ENCODE measurements at places on chromosomes 12 and 14.

- DNase-seq = no peak
Observed at GRCh38 chr12:109775172-109775881, 57.9 kb downstream of the TRPV4 start.

DNA sequence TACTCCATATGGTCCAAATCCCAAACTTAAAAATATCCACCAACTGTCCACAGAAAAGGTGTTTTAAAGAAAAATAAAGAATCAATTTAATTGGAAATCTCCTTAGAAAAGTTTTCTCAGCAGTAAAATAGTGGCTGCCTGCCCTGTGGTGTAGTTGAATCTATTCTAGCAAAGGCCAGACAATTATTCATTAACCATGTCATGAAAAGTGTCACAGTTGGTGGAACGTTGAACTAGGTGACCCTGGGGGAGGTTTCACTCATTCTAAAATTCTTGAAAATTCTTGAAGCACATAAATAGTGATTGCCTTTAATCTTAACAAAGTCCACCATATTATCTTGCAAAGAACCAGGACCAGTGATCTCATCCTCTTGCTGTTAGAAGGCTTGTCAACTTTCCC is 78.4 kb upstream of the GZMB start:
- no peak for DNase-seq

GRCh38 chr12:50234347-50234746 is 49.0 kb downstream of the LIMA1 start:
- DNase-seq = no peak

GRCh38 chr14:95727056-95727700 is 13.3 kb upstream of the TCL1A start:
- DNase-seq = no peak

DNA sequence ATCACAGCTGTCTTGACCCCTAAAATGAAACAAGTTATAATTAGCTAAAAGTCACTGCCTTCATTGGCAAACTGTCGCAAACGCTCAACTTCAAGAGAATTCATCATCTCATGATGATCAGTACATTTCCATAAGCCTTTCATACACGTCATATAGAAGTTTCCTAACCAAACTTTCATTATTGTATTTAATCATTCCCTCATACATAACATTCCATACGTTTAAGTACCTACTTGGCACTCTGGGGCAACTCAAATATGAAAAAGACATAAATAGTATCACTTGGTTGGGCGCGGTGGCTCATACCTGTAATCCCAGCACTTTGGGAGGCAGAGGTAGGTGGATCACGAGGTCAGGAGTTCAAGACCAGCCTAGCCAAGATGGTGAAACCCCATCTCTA is 12.4 kb upstream of the PPP2R5E start:
- no peak for DNase-seq

DNA sequence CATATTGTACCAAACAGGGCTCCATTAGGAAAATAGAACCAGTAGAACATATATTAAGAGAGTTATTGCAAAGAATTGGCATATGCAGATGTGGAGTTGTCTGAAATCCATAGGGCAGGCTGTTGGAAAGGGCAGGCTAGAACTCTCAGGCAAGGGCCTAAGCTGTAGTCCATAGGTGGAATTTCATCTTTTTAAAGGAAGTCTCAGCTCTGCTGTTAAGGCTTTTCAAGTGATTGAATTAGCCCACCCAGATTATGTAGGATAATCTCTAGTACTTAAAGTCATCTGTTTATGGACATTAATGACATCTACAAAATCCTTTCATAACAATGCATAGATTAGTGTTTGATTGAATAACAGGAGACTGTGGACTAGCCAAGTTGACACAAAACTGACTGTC is 59.4 kb downstream of the RAD51B start:
- DNase-seq = no peak

DNA sequence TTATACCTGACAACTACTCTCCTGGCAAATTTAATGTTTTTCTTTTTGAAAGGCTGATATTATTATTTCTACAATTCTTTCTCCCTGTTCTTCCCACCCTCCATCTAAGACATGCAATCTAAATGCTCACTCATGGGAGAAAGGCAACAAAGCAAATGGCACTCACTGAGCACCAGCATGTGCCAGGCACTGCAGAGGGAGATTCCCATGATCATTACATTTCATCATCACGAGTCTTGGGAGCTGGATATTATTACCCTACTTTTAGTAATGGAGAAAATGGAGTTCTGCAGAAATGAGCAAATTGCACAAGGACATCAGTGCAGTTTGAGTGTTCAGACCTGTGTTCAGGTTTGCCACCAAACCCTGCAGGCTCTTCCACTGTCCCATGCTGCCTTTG is 27.9 kb downstream of the PPM1H start:
- DNase-seq = no peak

- DNase-seq = no peak
Observed at GRCh38 chr14:57171363-57171762, 97.3 kb downstream of the EXOC5 start.

GRCh38 chr12:53695152-53696145 is 19.6 kb upstream of the ATP5MC2 start:
- DNase-seq = no peak

GRCh38 chr12:106303202-106303820 is 778 bp downstream of the TCP11L2 start:
- DNase-seq = peak; percentile 42

- no peak for DNase-seq
Observed at GRCh38 chr12:19799216-19799615, 359.9 kb downstream of the AEBP2 start.

- no peak for DNase-seq
Observed at GRCh38 chr14:24315243-24315806, 4.0 kb downstream of the LTB4R start.

DNA sequence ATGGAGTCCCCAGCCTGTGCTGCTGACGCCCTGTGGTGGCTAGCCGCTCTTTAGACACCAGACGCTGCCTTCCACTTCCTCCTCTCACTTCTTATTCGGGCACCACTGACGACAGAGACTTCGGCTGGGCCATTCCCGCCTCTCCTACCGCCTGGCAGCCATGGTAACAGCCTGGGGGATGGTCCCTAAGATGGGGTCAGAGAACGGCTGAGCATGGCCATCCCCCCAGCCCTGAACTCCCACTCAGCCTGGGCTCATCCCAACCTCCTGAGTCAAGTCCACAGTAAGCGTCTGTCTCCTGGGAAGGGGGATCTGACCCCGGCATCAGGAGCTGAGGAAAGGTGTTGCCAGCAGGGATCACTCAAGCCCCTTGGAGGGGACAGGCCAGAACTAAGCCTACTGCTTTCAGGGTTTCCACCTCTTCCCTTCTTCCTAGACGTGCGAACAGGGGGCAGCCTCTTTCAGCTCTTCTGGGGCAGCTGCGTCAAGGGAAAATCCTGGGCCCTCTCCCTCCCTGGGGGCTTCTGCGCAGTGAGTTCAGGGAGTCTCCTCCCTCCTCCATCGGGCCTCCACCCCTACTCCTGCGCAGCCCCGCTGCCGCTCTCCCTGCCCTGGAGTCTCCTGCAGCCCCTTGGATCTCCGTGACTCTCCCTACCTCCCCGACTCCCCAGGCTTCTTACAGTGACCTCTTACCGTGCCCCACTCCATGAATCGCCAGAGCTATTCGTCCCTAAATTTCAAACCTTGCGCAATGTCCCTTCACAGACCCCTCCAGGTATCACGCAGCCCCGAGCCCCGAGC is 643 bp upstream of the TAMALIN start:
- no peak for DNase-seq

All from NCI-H1417 treated with DMSO at 0.1 percent for 48 hours (cell line).